H54 (cell line): ENCODE measurements at places on chromosomes 1 and 21.

DNA sequence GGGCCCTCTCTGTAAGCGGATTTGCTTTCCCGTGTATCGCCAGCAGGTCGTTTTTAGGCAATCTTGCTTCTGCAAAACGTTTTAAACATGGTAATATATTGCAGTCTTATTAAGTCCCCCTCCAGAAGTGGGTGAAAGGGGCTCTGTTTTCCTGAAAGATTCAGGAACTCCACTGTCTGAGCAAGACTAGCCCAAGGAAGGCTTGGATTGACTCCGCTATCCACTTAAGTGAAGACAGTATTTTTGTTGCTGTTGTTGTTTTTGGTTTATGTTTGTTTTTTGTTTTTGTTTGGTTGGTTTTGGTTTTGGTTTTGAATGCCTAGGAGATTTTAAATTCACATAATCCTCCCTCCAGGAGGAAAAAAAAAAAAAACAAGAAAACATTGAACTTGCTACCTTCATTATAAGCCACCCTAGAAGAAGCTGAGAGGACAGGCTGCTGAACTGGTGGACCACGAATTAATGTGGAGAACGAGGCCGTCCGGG lies 29.1 kb upstream of the NFIA start:
- no peak for DNase-seq

DNA sequence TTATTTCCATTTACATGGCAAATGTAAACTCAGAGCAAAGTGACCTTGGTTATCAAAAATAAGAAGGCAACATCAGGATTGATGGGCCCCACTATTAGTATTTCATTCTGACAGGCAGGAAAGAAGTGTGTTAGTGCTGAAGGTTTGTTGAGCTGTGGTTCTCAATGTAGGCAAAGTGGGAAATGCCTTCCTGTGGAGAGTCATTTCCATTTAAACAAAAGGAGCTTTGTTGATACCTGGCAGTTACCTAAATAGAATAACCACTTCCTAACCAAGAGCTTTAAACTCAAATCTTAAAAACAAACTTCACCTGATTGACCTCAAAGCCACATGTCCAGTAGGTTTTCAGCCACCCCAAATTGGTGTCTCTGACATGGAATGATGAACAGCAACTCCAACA lies 579.9 kb upstream of the BEND5 start:
- no peak for DNase-seq

- DNase-seq = no peak
Measured at GRCh38 chr1:98286656-98287055, 365.8 kb upstream of the DPYD start.

GRCh38 chr1:14924455-14925331 lies 228.9 kb upstream of the TMEM51 start:
- peak; percentile 41 for DNase-seq

- DNase-seq = no peak
Measured at GRCh38 chr1:43313771-43314170, 13.0 kb downstream of the TIE1 start.

- no peak for DNase-seq
Measured at GRCh38 chr1:97903626-97904025, 17.2 kb downstream of the DPYD start.

GRCh38 chr1:100538913-100539835 lies 1.2 kb downstream of the GPR88 start:
- no peak for DNase-seq

DNA sequence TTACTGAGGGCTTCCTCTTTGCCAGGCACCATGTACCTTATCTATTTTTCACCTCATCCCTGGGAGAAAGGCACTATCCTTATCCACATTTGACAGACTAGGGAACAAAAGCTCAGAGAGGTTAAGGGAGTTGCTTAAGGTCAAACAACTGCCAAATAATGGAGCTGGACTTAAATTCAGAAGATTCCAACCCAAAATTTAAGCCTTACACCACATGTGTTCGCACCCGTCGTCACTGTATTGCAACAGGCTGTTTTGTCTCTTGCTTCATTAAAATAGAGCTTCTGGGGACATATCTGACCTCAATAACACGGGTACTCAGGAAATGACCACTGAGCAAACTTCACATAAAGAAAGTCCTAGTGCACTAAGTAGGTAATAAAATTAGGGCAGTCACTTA lies 62.0 kb downstream of the TRABD2B start:
- no peak for DNase-seq

GRCh38 chr1:7733276-7733675 lies 37.8 kb upstream of the VAMP3 start:
- no peak for DNase-seq

- no peak for DNase-seq
Measured at GRCh38 chr1:179955287-179955680, 674 bp downstream of the CEP350 start.

- no peak for DNase-seq
Measured at GRCh38 chr1:200588698-200589097, 31.9 kb downstream of the KIF14 start.

DNA sequence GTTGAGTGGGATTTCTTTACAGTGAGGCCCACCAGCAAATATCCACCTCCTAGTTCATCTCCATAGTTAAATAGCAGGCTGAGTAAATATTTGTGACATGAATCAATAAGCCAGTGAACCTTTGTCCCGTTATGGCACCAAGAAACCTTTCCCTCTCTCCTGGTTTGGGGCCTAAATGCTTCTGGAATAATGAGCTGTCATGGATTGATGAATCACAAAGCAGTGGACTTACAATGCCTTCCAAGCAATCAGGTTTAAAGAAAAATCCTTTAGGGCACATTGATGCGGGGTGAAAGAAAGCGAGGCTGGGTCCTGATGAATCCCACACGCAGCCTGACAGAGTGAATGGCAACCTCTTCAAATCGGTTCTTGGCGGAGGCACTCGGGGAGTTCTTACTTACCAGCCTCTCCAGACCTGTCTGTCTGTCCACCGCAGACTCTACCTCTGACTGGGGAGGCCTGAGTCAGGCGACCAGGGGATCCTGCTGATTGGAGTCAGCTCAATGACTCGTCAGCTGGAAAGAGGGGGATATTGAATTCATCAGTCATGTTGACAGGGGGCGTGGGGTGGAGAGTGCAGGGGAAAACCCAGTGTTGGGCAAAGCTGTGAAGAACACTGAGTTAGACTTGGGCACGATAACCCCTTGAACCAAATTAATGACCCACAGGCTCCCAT lies 247.3 kb downstream of the PLPP3 start:
- DNase-seq = peak; percentile 38

DNA sequence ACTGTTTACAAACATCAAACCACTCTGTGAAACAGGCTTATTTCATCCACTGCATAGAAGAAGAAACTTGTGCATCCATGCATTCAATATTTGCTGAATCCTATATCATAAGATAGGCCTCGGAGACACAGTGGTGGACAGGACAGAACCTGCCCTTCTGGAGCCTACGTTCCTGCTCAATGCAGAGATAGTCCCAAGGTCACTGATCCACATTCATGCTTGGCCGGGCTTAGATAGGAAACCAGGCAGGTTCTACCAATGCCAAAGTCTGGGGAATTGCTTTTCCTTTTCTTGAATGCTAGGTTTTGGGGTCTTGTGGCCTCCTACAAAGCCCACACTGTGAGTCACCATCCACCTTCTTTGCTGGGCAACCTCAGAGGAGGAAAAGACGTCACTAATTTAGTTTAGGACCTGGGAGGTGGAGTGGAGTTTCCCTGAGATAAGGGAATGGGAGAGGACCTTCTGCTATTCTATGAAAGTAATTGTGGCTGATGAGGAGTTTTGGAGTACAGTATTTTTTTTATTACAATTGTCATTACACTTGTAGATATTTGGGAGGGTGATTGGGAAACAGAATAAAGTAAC lies 99.7 kb upstream of the CD34 start:
- DNase-seq = no peak

GRCh38 chr1:166297993-166298392 lies 131.2 kb upstream of the FAM78B start:
- no peak for DNase-seq

DNA sequence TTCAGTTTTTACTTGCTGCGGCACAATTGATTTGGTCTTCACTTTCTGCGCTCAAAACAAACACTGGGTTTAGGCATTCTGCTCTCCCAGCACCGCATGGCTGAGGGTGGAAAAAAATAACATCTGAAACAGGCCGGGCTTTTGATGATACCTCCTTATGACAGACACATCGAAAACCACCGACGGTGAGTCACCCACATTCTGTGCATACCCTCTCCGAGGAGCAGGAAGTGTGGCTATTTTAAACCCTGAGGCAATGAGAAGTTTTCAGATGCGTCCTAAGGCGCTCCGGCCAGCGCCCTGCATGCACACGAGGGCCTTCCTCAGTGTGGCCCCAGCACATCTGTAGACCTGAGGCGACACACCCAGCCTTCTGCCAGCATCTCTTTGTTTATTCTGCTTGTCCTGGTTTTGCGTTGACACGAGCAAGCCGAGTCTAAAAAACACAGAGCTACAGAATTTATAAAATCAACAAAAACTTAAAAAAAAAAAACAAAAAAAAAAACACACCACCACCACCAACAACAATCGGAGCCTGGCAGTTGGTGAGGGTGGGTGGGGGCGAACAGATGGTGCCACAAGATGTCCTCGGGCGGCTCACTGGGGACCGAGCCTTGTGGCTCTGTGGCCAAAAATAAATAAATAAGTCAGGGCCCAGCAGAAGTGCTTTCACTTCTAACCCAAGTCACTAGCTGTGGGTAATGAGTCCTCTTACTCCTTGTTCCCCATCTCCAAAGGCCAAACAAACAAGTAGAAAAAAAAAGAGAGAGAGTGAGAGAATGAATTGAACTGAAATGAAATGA lies 162.6 kb upstream of the IRF2BP2 start:
- DNase-seq = peak; percentile 93

DNA sequence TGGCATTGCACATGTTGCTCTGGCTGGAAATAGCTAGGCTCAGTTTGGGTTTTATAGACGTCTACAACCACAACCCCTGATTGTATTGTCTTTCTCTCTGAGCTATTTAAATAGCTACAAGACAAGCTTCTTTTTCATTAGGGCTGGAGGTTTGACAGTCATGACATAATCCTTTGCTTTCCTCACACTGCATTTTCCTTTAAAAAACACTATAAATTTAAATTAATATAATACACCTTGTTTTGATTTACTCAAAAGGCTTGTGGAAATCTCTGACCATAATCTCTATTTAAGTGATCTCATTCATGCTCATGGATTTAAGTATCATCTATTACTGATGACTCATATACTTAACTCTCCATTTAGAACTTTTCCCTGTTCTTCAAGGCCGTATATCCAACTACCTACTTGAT lies 50.4 kb upstream of the PTGFR start:
- DNase-seq = peak; percentile 6

DNA sequence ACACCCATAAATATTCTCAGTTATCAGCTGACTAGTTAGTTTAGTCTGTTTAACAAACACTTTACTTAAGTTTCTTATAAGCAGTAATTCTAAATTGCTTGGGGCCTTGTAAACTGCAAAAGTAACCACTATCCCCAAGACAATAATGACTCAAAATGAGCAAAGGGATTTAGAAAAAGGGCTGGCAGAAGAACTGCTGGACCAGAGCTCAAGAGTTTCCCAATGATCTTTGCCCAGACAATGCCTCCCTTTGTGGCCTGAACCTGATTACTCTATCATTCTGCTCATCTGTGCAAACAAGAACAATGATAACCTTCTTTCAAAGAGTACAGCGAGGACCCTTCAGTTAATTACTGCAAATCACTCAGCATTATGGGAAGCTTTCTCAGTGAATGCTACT lies 123.5 kb downstream of the TIAM1 start:
- no peak for DNase-seq

DNA sequence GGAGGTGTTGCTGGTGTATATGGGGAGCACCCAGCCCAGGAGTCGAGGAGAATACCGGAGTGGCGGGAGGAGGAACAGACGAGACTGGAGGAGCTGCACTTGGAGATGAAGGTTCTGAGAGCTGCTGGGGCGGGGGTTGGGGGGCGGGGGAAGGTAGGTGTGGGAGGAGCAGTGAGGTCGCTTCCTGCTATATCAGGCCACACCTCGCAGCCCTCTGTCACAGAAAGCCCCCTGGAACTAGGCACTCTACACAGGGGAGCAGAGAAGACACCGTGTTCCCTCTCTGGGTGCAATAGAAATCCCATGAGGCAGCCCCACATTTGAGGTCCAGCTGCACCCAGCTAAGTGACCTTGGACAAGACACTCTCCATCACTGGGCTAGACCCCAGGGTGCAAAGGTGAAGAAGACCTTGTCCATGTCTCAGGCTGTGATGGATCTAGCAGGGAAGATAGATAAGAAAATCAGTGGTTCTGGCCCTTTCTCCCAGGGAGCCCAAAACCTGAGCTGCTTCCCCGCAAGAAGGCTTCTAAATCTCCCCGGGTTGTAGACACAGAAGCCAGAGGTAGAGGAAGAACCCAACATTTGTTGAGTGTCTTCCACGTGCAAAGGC lies 155.8 kb upstream of the EDN2 start:
- no peak for DNase-seq

GRCh38 chr1:6560267-6560666 lies 5.2 kb downstream of the TAS1R1 start:
- no peak for DNase-seq

DNA sequence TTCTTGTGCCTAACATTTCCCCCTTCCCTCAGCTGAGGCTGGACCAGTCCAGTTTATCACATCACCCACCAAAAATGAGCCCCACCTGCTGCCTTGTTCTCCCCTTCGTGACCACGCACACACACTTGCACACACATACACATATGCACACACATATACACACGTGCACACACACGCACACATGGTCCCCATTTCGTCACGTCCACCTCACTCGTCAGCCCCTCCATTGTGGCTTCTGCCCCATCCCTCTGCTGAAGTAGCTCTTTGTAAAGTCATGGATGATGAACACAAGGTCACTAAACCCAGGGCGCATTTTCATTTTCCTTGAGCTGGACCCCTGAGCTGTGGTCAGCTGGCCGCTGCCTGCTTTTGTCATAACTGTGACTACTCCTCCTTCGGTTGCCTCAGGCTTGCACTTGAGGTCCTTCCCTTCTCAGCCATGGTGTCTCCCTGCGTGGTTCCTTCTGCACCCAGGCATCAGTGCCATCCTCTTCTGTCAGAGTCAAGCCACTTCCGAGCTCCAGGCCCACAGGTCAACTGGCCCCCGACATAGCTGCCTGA lies 93.8 kb downstream of the SYT2 start:
- no peak for DNase-seq

DNA sequence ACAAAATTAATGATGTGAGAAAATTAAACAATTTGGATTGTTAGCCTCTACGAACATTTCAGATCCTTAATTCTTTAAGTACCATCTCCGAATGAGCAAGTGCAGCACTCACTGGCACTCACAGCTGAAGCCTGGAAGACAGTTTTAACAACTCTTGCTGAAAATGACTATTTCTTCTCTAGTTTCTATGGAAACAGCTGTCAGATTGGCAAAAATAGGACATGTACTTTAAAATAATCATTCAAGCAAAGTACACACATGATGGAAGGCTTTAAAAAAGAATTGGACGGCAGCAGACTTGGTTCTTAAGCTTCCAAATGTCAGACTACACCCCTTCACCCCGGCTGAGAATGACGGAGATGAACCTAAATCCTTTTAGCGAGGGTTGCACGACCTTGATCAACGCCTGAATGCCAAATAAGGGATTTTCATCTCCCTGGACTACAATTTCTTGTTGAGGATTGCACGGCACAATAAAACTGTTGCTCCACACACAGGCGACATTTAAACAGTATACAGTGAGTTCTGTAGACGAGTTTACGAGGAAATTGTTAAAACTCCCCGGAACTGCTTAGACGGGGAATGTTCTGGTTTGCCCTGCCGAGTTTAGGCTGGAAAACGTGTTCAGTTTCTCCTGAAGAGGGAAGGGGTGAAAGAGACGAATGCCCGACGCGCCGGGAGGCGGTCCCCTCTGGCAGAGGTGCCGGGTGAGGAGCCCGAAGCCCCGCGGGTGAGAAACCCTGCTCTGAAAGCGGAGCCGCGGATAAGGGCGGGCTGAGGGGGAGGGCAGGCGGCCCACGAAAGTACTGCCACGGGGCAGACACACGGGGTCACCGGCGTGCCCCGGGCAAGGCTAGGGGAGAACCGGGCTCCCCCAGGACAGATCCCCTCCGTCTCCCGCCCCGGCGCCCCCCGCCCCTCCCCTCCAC lies 671 bp downstream of the OMA1 start:
- peak; percentile 51 for DNase-seq
